Stimulated activated CD4-positive, alpha-beta T cell treated with anti-CD3 and anti-CD28 coated beads, TNF-alpha, amount 100 ng/mL, for 1 hour (primary cell): ENCODE measurements at places on chromosomes 7 and 10.

GRCh38 chr10:1558906-1559305 lies 178.4 kb downstream of the ADARB2 start:
- no peak for DNase-seq

- no peak for DNase-seq
Measured at GRCh38 chr10:94334857-94335256, 27.9 kb downstream of the NOC3L start.

- DNase-seq = no peak
Measured at GRCh38 chr7:115775981-115776380, 254.6 kb downstream of the TFEC start.

GRCh38 chr10:46035923-46036849 lies 5.8 kb upstream of the NCOA4 start:
- no peak for DNase-seq

DNA sequence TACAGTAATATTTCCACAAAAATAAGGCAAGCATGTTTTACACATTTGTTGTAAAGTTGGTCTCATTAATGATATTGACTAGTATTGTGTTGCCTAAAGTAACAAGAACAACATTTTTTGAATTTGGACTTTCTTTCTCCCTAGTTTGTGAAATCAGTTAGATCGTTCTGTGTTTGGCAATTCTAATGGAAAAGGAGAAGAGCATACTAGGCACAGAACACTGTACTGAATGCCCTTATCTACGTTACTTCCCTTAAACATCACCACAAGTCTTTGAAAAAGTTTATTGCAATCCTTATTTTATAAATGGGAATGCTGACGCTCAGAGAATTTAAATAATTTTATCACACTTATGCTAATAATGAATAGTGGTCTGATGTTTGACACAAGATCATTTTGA lies 372.2 kb downstream of the EXOC4 start:
- DNase-seq = no peak

- DNase-seq = no peak
Measured at GRCh38 chr10:35594115-35595079, 10.7 kb upstream of the GJD4 start.

GRCh38 chr10:18238870-18239485 lies 98.8 kb downstream of the CACNB2 start:
- DNase-seq = no peak

GRCh38 chr10:71921324-71922027 lies 42.7 kb upstream of the CHST3 start:
- no peak for DNase-seq

DNA sequence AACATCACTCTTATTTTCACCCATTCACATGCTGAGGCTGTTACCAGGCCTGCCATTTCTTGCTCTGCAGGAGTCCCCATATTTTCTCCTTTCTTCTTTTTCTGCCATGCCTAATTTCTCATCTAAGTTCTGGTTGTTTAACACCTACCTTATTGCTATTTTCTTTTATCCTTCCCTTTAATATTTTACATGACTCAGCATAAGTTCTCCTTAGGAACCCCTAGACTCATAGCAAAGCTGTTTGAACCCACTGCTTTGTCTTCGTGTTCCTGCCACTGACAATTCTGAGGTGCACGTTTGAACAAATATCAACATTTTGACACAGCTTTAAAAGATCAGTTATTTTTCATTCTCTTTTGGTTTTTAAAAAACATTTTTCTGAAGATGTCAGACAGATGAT lies 98.2 kb downstream of the KIF20B start:
- DNase-seq = no peak

DNA sequence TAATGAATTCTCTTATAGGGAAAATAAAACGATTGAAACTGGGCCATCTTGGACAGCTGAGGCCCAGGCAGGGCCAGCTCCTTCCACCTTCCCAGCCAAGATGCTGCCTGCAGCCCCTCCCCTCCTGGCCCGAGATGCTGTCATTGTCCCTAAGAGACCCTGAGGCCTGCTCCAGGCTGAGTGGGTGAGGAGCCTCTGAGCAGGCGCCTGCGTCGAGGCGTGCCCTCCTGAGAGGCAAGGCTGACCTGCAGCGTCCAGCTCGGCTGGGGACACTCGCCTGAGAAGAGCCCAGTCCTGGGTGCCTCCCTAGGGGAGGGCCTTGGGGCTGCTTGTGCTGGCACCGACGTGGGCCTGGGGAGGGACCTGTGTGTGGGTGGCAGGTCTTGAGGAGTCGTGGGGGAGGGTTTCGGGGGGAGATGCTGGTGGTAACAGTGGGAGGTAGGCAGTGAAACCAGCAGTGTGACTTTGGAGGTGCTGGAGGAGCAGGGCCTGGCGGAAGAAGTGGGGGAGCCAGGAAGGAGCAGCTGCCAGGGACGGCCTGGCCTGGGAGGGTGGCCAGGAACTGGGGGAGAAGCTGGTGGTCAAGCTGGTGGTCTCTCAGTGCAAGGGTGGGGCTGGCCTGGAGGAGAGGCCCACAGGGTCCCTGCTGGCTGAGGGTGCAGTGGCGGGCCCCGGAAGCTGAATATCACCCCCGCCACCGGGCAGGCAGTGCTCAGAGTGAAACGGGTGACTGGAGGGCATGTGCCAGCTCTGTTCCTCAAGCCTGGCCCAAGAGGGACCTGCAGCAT lies 7.9 kb downstream of the GPR146 start:
- no peak for DNase-seq

- DNase-seq = no peak
Measured at GRCh38 chr7:698515-699475, 27.7 kb upstream of the DNAAF5 start.

- DNase-seq = no peak
Measured at GRCh38 chr7:46972205-46972604, 609.7 kb downstream of the TNS3 start.

DNA sequence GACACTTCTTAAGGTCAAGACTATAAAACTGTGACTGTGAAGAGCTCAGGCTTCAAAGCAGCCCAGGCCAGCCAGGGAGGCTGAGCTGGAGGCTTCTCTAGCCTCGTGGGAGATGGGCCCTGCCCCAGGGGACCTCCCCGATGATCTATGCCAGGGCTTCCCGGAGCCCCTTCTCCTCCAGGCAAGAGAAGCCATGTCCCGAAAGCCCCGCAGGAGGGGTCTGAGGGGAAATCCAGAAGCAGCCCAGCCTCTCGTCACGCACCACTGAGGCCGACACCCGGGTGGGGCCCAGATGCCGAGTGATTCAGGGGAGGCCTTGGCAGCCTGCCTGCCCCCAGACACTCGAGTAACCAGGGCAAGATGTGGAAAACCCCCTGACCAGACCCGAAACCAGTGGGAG lies 63.7 kb downstream of the PROSER2 start:
- DNase-seq = no peak

DNA sequence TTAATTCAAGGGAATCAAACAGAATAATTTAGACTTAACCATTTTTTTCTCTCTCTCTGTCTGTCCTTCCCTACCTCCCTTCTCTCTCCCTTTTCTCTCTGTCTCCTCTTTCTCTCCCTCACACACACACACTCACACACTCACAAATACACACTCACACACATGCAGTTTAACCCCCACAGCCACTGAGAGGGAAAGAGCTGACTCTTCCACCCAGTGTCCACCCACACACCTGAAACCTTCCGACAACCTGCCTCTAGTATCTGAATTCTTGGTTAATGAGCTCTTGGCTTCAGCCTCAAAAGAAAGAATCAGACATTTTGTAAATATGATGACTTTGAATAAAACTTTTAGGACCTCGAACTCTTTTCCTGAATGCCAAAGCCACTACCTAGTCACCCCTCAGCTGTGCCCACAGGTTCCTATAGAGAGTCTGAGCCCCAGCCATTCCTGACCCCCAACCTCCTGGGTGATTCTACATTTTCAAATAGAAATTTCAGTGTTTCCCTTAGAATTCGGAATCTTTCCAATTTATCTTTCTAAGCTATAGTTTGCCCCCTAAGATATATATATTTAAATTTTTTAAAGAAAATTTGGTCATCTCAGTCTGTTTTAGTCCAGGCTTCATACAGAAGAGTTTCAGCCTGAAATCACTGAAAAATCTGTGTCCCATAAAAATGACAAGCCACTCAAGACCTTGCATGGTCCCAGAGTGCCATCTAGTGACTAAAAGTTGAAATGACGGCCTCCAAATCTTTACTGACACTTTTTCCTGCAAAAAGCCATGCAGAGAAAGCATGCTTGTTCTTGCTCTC lies 202.8 kb downstream of the IPMK start:
- no peak for DNase-seq

- DNase-seq = no peak
Measured at GRCh38 chr7:92002720-92003119, 62.1 kb downstream of the AKAP9 start.

GRCh38 chr10:42977032-42977416 lies 99.8 kb upstream of the RET start:
- DNase-seq = no peak

DNA sequence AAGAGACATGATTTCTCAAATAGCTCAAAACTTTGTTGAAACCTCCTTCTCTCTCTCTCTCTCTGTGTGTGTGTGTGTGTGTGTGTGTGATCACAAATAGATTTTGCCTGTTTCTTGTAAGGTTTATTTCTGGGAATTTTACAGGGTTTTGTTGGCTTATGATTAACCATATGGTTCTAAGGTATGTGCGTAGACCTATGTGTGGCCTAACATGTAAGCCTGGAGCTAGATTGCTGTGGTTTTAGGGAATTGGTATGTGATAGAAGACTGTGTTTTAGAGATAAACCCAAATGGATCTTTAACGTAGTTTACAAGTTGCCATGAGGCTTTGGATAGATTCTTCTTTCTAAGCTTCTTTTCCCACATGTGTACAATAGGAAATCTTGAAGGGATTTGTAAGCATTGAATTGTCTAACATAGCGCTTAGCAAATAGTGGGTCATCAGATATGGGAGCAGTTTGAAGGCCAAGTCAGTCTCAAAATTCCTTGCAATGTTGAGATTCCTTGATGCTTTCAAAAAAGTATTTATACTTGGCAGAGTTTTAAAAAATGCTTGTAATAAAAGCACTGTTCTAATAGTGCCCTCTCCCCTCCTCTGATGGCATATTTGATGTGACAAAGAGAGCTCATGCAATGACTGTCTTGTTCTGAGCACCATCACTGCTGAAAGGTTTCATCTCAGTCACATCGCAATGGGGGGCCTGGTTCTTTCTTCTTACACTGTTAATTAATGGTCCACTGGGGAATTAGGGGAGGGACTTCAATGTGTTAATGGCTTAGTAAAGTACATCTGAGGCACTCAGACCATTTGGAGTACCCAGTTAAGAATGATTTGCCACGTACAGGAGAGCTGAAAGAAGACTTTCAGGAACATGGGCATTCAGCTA lies 118.2 kb downstream of the SNX10 start:
- DNase-seq = no peak
